ENCODE measurements at places on chromosomes 7 and 10.
A peak's percentile ranks its signal among the peaks of the same experiment; 100 is the strongest.

GRCh38 chr10:73813333-73813732, 1.9 kb upstream of the NDST2 start:
- DNase-seq: no peak

DNA sequence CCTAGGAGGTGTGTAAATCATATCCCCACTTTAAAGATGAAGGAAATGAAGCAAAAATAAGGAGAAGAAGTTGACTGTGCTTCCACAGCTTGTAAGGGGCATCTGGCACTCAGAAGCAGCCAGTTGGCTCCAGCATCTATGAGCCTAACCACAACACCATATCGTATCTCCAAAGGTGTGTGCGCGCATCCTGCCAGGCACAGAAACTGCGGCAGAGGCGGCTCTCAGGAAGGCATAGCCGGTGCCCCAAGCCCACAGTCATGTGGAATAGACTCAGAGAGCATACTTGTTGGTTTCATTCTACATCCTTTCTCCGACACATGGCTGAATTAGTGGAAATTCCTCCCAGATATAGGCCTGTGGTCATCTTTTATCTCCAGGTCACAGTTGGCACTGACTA, 423.9 kb downstream of the CALN1 start:
- DNase-seq: no peak

- no peak for DNase-seq
Observed at GRCh38 chr7:11776039-11776438, 56.0 kb downstream of the THSD7A start.

DNA sequence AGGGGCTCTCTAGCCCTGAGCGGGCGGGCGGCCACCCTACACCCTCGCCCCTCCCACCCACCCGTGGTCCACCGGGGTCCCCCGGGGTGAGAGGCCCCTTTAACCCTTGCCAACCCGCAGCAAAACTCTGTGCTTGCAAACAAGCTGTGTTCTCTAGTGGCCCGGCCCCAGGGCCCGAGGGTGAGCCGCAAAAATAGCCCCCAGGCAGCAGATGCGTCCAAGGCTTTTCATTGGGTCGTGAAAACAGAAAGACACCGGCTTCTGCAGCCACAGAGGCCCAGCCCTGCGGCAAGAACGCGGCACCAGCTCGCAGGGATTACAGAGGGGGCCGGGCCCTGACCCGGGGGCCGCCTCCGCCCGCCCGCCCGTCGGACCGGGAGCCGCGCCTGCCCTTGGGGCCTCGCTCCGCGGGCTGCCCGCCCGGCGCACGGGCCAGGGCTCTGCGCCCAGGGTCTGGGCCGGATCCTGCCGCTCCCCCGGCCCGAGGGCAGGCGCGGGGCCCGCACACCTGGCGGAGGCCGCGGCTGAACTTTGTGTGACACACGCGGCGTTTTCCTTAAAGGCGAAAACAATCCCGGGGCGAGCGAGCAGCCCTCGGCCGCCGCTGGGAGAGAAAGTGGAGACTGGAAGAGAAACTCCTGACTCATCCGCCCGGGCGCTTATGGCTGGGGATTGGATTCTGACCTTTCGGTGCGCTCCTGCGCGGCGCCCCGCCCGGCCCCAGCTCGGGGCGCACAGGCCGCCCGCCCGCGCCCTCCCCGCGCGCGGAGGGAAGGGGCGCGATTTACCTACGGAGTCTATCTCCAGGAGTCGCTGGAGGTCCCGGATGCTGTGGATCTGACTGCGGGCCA, 2.8 kb downstream of the PDGFA start:
- no peak for DNase-seq

DNA sequence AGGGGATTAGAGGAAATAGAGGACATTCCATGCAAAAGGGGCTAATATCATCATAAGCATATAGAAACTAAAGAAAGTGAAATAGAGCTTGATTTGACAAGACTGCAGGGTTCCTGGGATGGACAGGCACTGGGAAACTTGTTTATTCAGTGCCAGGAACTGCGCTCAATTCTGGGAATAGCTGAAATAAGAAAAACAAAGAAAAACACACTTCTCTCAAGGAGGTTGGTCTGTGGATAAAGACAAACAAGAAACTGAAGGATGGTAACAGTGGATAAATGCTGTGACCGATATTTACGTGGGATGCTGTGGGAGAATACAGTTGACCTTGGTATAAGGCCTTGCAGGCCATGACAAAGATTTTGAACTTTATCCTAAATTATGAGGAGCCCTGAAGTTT, 40.9 kb upstream of the ANLN start:
- DNase-seq: no peak

DNA sequence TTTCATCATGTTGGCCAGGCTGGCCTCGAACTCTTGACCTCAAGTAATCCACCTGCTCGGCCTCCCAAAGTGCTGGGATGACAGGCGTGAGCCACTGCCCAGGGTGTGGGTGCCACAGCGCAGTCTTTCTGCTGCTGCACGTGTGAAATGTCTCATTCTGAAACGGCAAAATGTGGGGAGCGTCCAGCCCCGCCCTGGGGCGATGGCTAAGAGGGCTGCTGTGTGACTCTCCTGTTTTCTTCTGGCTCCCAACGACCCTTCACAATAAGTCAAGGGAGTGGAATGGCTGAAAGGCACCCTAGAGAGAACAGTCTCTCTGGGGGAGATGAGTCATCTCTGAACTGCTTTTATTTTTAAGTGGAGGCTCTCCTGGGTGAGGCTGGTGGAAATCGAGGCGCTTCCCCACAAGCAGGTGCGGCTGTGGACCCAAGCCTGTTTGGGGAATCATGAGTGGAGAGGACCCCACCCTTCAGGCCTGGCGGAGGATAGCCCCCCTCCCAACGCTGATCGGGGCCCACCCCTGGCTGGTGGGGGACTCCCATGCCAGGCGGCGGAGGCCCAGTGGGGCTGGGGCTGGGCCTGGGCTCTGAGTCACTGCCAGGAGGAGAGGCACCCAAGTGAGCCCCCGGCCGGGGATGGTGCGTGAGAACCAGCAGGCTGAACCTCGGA, 18.0 kb downstream of the ADAP1 start:
- peak; percentile 84 for DNase-seq

- DNase-seq: no peak
Observed at GRCh38 chr10:28188526-28188925, 114.3 kb downstream of the MPP7 start.

DNA sequence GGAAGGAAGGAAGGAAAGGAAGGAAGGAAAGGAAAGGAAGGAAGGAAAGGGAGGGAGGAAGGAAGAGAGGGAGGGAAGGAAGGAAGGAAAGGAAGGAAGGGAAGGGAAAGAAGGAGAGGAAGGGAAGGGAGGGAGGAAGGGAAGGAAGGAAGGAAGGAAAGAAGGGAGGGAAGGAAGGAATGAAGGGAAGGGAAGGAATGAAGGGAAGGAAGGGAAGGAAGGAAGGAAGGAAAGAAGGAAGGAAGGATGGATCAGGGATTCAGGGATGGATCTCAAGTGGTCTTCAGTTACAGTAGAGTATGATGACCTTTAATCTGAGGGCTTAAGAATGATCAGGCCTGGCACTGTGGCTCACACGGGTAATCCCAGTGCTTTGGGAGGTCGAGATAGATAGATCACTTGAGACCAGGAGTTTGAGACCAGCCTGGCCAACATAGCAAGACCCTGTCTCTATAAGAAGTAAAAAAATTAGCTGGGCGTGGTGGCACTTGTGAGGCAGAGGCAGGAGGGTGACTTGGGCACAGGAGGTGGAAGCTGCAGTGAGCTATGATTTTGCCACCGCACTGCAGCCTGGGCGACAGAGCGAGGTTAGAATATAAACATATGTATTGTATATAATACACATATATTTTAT, 760 bp upstream of the FOXK1 start:
- DNase-seq: no peak

- peak; percentile 91 for DNase-seq
Observed at GRCh38 chr7:2405601-2406345, 2.4 kb downstream of the CHST12 start.

DNA sequence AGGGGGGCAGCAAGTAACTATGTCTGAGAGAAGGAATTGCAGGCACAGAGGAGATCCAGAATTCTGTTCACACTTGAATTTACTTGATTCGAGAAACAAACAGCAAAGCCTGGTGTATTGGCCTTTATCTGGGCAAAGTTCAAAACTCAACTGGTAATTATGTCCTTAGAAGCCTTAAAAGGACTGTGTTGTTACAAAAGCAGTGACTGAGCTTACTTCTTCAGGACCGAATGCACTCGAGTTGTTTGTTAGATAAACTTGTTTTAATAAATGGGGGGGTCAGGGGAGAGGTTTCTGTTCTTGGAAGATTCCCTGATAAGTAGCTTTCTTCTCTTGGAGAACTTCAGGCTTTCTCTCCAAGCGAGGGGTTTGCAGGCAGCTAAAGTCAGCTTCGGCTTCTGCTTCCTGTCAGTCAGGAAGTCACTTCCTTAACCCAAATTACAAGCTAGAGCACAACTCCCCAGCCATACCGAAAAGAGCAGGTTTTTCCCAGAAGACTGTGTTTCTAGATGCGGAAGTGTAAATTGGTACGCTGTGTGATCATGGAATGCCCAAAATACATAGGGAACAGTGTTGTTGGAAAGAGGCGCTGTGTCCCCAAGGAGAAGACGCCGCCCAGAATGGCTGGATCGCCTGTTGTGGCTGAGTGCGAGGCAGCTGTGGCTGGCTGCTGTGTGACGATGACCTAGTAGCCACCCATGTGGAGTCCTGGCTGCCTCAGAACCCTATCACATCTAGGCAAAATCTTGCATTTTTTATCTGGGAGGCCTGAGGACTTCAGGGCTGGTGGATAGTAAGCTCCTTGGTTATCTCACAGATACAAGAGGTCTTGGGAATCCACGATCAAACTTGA, 110.4 kb downstream of the TCF7L2 start:
- DNase-seq: no peak

- no peak for DNase-seq
Observed at GRCh38 chr10:19194866-19195265, 146.3 kb downstream of the MALRD1 start.

DNA sequence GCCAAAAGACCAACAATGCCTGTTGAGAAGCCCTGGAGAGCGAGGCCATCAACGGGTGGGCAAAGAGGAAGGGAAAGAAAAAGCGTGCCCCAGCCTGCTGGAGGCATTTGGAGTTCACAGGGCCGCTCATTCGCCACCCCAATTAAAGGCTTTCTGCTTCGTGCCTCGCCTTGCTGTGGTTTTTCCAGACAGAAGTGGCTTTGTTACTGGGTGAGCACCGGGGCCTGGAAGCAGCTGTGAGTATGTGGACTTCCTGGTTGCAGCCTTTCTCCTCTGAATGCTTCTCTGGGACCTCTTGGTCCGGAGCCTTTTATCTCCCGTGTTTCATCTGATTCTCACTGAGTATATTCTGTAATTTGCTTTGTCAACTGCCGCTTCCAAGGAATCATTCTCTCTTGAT, 118.1 kb upstream of the EGR2 start:
- no peak for DNase-seq

GRCh38 chr10:133158756-133159610, 1.0 kb upstream of the KNDC1 start:
- no peak for DNase-seq

DNA sequence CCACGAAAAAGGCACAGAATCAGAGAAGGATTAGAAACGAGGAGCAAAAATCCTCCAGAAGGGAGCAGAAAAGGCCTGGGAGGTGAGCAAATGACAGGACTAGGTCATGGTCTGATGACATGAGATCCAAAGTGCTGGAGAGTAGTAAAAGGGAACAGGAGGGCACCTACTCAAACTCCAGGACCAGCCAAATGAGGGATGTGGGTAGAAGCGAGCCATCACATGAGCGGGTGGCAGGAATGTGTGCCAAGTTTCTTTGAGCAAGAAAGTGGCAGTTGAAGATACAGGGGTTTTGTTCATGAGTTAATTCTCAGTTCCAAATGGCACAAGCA, 112.6 kb downstream of the RNF32 start:
- DNase-seq: no peak

GRCh38 chr10:86392723-86393094, 26.1 kb upstream of the GRID1 start:
- DNase-seq: no peak

DNA sequence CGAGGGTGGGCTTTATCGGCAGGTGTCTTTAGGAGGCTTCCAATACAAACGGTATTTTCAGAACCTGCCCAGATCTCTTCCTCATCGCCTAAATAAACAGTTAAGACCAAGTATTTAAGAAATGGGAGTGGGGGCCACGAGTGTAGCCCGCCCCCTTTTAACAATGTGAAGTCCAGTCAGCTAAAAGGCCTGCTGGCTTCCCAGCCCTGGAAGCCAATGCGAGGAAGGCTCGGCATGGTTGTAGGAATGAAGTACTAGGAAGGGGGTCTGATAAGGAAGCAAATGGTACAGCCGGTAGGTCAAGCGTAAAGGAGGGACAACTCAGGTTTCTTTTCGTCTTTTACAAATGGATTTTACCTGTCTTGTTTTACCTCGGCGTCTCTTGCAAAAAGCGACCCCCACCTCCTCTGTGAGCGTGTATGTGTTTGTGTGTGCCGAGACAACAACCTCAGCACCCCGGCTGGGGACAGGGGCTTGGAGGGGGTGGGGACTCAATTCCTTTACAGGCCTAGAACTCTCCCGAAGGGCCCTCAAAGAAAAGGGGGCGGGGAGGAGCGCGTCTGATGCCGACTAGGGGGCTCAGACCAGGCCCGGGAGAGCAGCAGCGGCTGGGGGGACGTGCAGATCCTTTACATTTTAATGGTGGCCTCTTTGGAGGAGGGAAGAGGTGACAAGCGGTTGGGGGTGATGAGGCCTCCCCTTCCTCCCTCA, 147.6 kb downstream of the GPR85 start:
- DNase-seq: no peak

- no peak for DNase-seq
Observed at GRCh38 chr7:108099713-108100112, 30.4 kb downstream of the LAMB4 start.

DNA sequence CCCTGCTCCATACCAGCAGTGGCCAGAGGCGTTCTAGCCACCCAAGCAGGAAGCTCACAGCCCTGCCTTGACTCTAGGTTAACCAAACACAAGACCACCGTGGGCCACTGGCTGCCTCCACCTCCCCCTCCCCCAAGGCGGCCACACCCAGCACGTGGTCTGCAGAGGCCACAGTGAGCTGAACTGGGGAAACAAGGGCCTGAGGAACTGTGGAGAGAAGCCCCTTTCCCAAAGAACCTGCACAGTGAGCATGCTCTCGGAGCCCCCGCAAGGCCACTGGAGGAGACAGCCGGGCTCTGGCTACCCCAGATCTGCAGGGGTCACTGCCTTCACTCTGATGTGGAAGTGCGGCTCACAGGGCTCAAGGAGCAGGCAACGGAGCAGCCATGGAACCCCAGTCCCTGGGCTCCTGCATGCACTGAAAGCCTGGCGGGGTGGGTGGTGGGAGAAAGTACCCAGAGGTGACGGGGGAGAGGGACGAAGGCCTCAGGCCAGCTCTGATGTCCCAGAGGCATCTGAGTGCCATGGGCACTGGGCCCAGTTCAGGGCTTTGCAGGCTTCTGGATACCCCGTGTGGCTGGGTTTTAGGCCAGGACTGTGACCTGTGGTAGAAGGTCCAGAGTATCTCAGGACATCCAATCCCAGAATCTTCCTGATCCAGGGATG, 189.2 kb downstream of the EBF3 start:
- DNase-seq: no peak
